NCI-H187 treated with DMSO at 0.1 percent for 48 hours (cell line): ENCODE measurements at places on chromosomes 4 and X.

DNA sequence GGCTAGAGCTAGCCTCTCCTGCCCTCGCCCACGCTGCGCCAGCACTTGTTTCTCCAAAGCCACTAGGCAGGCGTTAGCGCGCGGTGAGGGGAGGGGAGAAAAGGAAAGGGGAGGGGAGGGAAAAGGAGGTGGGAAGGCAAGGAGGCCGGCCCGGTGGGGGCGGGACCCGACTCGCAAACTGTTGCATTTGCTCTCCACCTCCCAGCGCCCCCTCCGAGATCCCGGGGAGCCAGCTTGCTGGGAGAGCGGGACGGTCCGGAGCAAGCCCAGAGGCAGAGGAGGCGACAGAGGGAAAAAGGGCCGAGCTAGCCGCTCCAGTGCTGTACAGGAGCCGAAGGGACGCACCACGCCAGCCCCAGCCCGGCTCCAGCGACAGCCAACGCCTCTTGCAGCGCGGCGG lies at the start of gene AR:
Gene AR, plus strand, starts transcription at position 204 of the 400 bp plus-strand sequence. CDS start 1,126 bp downstream, outside the sequence.
- DNase-seq = no peak

- DNase-seq = no peak
Measured at GRCh38 chr4:187547316-187547715, 448.3 kb upstream of the ZFP42 start.

- no peak for DNase-seq
Measured at GRCh38 chr4:134708616-134709015, 507.0 kb upstream of the PABPC4L start.

- no peak for DNase-seq
Measured at GRCh38 chrX:126170720-126171119, 4.6 kb upstream of the DCAF12L2 start.

- DNase-seq = no peak
Measured at GRCh38 chr4:8842614-8843013, 29.0 kb downstream of the HMX1 start.

- no peak for DNase-seq
Measured at GRCh38 chr4:76605099-76605563, 170.1 kb downstream of the SHROOM3 start.

DNA sequence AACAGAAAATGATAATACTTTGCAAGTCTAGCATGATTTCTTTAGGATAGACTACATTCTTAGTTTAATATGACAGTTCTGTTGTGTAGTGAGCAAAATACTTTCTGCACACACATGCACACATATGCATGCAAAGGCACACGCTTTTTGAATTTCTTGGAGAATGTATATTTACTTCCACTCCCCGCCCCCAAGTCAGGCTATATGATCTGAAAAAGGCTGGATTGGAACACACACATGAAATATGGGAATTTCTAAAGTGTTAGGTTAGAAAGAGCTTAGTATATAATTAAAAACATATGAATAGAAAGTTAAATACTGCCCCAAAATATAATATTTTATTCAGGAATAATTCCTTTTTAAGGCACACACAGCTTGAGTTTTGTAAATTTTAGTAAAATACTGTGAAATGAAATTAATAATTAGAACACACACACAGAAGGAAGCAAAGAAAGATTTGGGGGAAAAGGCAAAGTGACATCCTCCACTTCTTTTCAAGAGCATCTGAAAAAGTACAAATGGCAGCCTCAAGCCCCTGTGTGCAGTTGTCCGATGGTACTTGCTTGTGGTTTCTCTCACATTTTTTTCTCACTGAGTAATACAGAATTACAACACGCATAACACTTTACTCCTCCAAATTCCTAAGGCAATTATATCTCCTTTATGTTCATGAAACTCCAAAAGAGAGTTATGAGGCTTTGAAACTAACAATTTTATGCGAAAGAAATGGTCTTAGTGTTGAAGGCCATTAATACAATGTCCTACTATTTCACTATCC lies 228.9 kb upstream of the ETNPPL start:
- no peak for DNase-seq

GRCh38 chrX:150869450-150869849 lies 29.0 kb downstream of the CD99L2 start:
- no peak for DNase-seq

- no peak for DNase-seq
Measured at GRCh38 chr4:125155251-125155650, 159.5 kb upstream of the FAT4 start.
